NCI-H1436 (cell line): ENCODE measurements at places on chromosomes 7 and 10.

DNA sequence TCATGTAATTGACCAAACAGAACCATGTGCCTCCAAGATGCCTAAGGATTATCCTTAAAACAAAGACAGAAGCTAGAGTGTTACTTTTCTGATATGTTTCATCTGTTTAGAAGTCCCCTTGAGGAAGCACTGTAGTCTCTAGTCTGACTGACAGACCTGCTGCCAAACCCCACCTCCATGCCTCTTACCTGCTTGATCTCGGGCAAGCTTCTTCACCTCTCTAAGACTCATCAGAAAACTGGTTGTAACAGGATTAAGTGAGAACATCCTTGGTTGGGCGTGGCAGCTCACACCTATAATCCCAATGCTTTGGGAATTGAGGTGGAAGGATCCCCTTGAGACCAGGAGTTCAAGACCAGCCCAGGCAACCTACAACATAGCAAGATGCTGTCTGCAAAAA is 42.2 kb upstream of the OTUD1 start:
- no peak for DNase-seq

- DNase-seq, result no peak
Observed at GRCh38 chr10:78389419-78389818, 355.8 kb downstream of the RPS24 start.

DNA sequence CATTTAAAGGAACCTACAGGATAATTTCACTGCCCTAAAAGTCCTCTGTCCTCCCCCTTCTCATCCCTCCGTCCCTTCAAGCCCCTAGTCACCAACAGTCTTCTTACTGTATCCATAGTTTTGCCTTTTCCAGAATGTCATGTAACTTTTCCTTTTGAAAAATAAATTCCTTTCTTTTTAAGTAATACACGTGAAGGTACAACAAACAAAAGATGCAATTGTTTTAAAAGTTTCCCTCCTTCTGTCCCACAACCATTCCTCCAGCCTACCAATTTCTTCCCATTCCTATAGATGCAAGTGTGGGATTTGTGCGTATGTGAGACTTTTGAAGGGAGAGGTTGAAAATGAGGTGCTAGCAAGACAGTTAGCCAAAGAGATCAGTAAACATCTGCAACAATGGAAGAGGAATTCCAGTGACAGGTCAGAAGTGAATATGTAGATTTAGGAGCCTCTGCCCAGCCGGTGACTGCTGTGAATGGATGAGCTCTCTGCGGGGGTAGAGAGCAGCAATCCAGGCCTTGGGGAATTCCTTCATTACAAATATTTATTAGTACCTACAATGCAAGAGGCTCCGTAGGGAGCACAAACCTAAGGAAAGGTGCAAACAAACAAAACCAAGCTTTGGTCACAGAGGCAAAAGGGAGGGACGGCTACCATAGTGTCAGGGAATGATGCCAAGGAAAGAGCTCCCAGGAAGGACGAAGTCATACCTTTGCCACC is 243.6 kb downstream of the SKIDA1 start:
- DNase-seq, result no peak

DNA sequence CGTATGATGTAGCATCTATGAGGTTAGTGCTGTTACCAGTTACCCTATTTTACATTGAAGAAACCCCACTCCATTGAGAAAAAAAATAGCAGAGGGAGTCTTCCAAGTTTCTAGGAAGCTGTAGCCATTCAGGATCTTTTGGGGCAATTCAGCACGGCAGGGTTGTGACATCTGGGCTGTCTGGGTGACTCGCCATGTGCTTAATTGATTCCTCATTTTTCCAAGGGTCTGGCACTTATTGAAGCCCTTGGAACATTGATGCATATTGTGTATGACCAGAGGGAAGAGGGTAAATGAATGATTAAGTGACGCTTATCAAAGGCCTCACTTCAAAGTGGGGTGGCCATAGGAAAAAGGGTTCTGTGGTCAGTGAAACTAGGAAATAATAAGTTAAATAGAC is 248.7 kb downstream of the ARHGAP12 start:
- no peak for DNase-seq

GRCh38 chr7:1650363-1651030 is 19.6 kb upstream of the ELFN1 start:
- DNase-seq, result no peak

- DNase-seq, result no peak
Observed at GRCh38 chr10:114336823-114337509, 67.3 kb downstream of the AFAP1L2 start.

DNA sequence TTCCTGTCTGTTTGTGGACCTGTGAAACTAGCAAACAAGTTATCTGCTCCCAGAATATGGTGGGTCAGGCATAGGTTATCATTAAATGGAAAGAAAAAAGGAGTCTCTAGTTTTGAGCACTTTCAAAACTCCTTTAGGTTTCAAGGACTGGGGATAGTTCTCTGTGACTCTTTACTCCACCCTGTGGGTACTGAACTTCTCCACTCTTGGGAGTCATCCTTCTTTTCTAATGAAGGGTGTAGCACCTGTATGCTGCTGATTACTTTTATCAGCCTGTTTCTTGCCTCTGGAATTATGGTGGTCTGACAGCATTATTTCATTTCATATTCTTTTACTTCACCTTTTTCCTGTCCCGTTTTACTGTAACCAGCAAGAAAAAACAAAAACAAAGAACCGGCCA is 6.7 kb downstream of the GNAI1 start:
- DNase-seq, result no peak

- no peak for DNase-seq
Observed at GRCh38 chr7:94618126-94618525, 37.8 kb downstream of the SGCE start.

- DNase-seq, result no peak
Observed at GRCh38 chr7:107937531-107937930, 46.5 kb downstream of the DLD start.

GRCh38 chr7:87735360-87735759 is 107.2 kb downstream of the RUNDC3B start:
- no peak for DNase-seq

DNA sequence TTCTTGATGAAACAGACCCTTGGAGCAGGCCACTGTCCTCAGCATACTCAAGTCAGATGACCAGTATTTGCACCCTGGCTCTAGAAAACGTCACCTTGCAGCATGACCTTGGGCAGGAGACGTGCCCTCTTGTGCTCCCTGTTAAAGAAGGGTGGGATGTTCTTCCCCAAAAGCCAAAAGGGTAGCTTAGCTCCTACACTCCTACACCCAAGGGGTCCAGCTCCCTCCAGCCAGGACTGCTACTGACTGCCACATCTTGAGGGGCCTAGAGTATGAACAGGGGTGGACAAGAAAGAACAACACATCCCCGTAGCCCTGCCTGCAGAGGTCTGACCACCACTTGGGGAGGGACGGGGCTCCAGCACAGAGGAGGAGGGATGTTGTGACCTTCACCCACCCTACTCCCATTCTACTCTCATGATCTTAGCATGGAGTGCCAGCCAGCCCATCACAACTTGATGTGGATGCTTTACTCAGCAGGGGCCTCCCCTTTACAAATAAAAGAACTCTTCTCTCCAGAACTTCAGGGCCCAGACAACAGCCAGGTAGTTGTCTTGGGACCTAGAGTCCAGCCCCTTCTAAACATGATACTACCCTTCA is 165.3 kb upstream of the ZMIZ1 start:
- no peak for DNase-seq

DNA sequence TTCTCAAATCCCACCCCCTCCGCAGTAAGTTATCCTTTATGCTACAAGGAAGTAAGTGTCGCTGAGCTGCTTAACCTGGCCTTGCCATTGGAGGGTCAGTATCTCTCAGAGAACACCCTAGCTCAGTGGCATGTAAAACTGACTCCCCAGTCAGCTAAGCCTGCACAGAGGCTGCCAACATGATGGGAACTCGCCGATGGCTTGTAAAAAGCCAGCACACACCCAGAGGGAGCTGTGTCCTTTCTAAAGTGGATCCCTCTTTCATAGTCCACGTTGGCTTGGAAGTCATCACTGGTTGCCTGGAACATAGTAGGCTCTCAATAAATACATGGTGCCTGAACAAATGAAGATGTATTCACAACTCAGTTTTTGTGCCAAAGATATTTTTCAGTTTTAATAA is 249.1 kb upstream of the YAE1 start:
- DNase-seq, result no peak
